SJSA1 (cell line): ENCODE measurements at places on chromosomes 4 and X. TPM values are rescaled to one million over a fixed set of nuclear protein-coding genes. Genes with fewer than 3 reads are reported as not detected.

TAF7L gene
- 0.08 TPM in 1 of 2 replicates, not detected in the other for total RNA-seq

ETFDH gene
- total RNA-seq = 17.6 and 21.1 TPM in 2 replicates

GRCh38 chr4:72991873-72992272 is 77.6 kb downstream of the COX18 start:
- H3K4me1 ChIP-seq = peaks cover 4% of the 10 kb centered on the region; the same call in 1 of the 2 replicates
- H3K4me3 ChIP-seq = no peak overlapping the region
- H3K27ac ChIP-seq = no peak overlapping the region
- no peaks in the 10 kb centered on the region for H3K27me3 ChIP-seq
- no peaks in the 10 kb centered on the region for H3K36me3 ChIP-seq

GRCh38 chr4:51884606-51885005 is 41.7 kb downstream of the DCUN1D4 start:
- no peak for DNase-seq
- H3K27ac ChIP-seq = no peak overlapping the region
- H3K4me3 ChIP-seq = no peak overlapping the region
- H3K27me3 ChIP-seq = no peaks in the 10 kb centered on the region
- no peaks in the 10 kb centered on the region for H3K4me1 ChIP-seq
- peaks cover 24% of the 10 kb centered on the region for H3K36me3 ChIP-seq

MAGIX gene
- 1.00 TPM in 1 of 2 replicates, not detected in the other for total RNA-seq

DNA sequence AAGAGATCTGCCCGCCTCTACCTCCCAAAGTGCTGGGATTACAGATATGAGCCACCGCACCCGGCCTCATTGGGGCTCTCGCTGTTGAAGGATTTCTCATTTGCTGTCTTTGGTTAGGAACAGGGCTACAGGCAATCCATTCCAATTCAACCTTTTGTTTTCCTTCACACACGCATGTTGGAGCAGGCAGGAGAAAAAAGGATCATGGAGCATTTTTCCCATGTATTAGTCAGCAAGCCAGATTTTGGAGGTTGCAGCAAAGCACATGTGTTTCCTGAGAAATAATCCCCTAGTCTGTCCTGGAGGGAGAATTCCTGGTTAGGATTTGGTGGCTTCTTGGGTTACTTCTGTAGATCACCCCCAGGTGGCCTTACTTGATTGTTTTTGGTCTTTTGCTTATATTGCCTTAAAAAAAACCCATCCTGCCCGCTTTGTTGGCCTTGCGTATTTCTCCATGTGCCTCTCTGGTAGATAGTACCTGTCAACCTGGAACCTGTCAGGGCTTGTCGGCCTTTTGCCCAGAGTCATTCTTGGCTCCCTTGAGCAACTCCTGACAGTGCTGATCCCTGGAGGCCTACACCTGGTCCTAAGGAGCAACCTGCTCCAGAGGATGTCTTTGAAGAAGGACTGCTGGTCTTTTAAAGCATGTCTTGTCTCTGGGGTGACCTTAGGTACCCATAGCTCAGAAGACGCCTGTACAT is 82.4 kb upstream of the CLCN4 start:
- H3K36me3 ChIP-seq = no peaks in the 10 kb centered on the region
- no peaks in the 10 kb centered on the region for H3K27me3 ChIP-seq
- H3K4me3 ChIP-seq = no peak overlapping the region
- no peak for DNase-seq
- H3K4me1 ChIP-seq = no peaks in the 10 kb centered on the region

DNA sequence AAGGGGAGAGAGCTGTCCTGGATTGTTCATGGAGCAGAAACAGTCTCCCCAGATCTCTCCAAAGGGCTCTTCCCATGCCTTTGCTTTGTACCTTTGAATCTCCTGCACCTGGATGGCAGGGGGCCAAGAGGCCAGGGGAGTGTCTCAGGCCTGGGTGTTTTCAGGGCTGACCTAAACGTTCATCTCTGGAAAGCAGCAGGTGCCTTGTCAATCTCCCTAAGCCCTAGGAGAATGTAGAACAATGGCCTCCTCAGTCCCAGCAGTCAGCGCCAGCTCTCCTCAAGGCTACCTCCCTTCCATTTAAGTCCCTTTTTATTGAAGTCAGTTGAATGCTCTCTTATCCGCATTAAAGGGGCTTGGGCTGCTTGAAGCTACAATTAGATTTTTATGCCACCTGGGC is 31.2 kb upstream of the NSUN7 start:
- H3K4me1 ChIP-seq = no peaks in the 10 kb centered on the region
- H3K27ac ChIP-seq = no peak overlapping the region
- DNase-seq = no peak
- no peaks in the 10 kb centered on the region for H3K36me3 ChIP-seq
- no peak overlapping the region for H3K4me3 ChIP-seq
- no peaks in the 10 kb centered on the region for H3K27me3 ChIP-seq

IGSF1 gene
- total RNA-seq = not detected in 2 replicates

FAAH2 gene
- not detected in 2 replicates for total RNA-seq

- no peaks in the 10 kb centered on the region for H3K27me3 ChIP-seq
- no peaks in the 10 kb centered on the region for H3K4me1 ChIP-seq
- H3K4me3 ChIP-seq = no peak overlapping the region
- no peak for DNase-seq
- no peaks in the 10 kb centered on the region for H3K36me3 ChIP-seq
Observed at GRCh38 chr4:7320206-7320797, 114.4 kb downstream of the PSAPL1 start.

DNA sequence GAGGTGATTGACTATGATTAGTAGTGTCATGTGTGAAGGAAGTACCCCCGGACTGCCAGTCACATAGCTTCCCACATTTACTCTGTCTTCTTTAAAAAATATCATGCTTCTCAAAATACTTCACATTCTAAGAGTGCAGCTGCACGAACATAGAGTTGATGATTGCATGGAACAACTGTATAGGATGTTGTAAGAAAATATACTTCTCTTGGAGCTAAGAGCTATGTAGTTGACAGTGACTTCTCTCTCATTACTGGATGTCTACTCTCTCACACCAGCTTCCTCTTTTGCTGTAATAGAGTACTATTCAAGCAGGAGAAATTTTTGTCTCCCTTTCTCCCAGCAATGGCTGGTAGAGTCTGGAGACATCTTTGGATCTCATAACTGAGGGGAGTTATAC is 99.4 kb upstream of the PUDP start:
- H3K27ac ChIP-seq = no peak overlapping the region
- no peaks in the 10 kb centered on the region for H3K36me3 ChIP-seq
- H3K4me3 ChIP-seq = no peak overlapping the region

DNA sequence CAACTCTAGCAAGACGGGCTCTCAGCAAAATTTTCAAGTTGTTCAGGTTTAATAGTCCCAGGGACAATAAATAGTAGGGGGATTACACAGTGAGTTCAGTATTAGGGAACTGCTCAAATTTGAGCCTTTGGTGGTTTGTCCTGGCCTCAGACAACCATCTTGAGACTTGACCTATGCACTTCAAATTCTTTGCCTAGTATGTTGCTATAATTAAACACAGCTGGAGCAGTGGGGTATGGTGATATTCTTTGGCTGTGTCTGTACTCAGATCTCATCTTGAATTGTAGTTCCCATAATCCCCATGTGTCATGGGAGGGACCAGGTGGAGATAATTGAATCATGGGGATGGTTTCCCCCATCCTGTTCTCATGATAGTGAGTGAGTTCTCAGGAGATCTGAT is 43.3 kb upstream of the TEX13A start:
- H3K4me3 ChIP-seq = no peak overlapping the region
- no peaks in the 10 kb centered on the region for H3K4me1 ChIP-seq
- no peaks in the 10 kb centered on the region for H3K36me3 ChIP-seq
- no peak overlapping the region for H3K27ac ChIP-seq

SLITRK4 gene
- not detected in 2 replicates for total RNA-seq

GRCh38 chr4:66606908-66607307 is 936.6 kb upstream of the EPHA5 start:
- no peaks in the 10 kb centered on the region for H3K4me1 ChIP-seq
- no peak overlapping the region for H3K27ac ChIP-seq
- no peak for DNase-seq
- no peaks in the 10 kb centered on the region for H3K36me3 ChIP-seq
- H3K4me3 ChIP-seq = no peak overlapping the region
- H3K27me3 ChIP-seq = no peaks in the 10 kb centered on the region

DNA sequence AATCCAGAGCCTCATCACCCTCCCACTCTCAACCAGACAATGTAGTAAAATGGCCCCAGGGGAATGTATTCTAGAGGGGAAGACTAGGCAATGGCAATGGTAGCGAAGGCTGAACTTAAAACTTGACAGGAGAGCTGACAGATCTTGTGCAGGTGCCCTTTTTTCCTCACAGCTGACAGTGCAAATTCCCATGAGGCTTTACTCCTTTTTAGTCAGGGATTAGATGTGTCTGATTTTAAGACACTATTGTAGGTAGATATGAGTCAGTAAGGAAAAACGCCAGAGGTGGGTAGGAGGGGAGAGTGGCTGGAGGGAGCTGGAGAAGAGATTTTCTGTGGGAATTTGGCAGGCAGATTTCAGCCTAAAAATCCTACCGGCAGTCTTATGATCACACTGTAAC is 10.7 kb downstream of the CAPN6 start:
- peaks cover 9% of the 10 kb centered on the region for H3K4me1 ChIP-seq
- no peak overlapping the region for H3K27ac ChIP-seq
- H3K4me3 ChIP-seq = no peak overlapping the region
- no peak for DNase-seq

CCKAR gene
- total RNA-seq = not detected in 2 replicates

TBX22 gene
- total RNA-seq = not detected in 2 replicates

LAGE3 gene
- 42.5 and 47.7 TPM in 2 replicates for total RNA-seq

- no peak overlapping the region for H3K4me3 ChIP-seq
- H3K27ac ChIP-seq = no peak overlapping the region
- no peak for DNase-seq
- no peaks in the 10 kb centered on the region for H3K4me1 ChIP-seq
- no peaks in the 10 kb centered on the region for H3K36me3 ChIP-seq
Observed at GRCh38 chrX:129347291-129347690, 176.0 kb downstream of the SMARCA1 start.

- H3K27me3 ChIP-seq = no peaks in the 10 kb centered on the region
- no peak for DNase-seq
- 0 out of 2 replicates have a peak, but pooled peaks cover 2% of the 10 kb centered on the region for H3K36me3 ChIP-seq
- H3K27ac ChIP-seq = peak overlapping the region; percentile 83
- H3K4me1 ChIP-seq = no peaks in the 10 kb centered on the region
Observed at GRCh38 chrX:15334561-15334960, 762 bp downstream of the PIGA start.
